ENCODE measurements at places on chromosomes 12 and 14. TPM values are rescaled to one million over a fixed set of nuclear protein-coding genes. Genes with fewer than 3 reads are reported as not detected.

The MRPL42 gene
- 88.3 TPM for total RNA-seq

- H3K4me1 ChIP-seq: peaks cover under 1% of the 10 kb centered on the region
- no peak overlapping the region for H3K27ac ChIP-seq
- H3K27me3 ChIP-seq: no peaks in the 10 kb centered on the region
- H3K36me3 ChIP-seq: no peaks in the 10 kb centered on the region
- H3K4me3 ChIP-seq: no peak overlapping the region
- no peak for DNase-seq
These were observed 28.5 kb upstream of the MAGOHB start for GRCh38 chr12:10641735-10642500.

The TAS2R46 gene
- total RNA-seq: 1.1 TPM

GRCh38 chr12:102508052-102508451 is 27.7 kb upstream of the IGF1 start:
- H3K36me3 ChIP-seq: no peaks in the 10 kb centered on the region
- no peak overlapping the region for H3K4me3 ChIP-seq
- no peak overlapping the region for H3K27ac ChIP-seq
- DNase-seq: no peak
- H3K4me1 ChIP-seq: no peaks in the 10 kb centered on the region
- H3K27me3 ChIP-seq: no peaks in the 10 kb centered on the region

The ADCY4 gene
- total RNA-seq: 3.4 TPM

The HPD gene
- not detected for total RNA-seq

GRCh38 chr12:81123611-81124010 is 45.7 kb downstream of the ACSS3 start:
- H3K4me1 ChIP-seq: no peaks in the 10 kb centered on the region
- H3K4me3 ChIP-seq: no peak overlapping the region
